ENCODE measurements at places on chromosomes 4 and X.

- no peak for DNase-seq
Observed at GRCh38 chr4:183321516-183321915, 710 bp downstream of the CLDN24 start.

DNA sequence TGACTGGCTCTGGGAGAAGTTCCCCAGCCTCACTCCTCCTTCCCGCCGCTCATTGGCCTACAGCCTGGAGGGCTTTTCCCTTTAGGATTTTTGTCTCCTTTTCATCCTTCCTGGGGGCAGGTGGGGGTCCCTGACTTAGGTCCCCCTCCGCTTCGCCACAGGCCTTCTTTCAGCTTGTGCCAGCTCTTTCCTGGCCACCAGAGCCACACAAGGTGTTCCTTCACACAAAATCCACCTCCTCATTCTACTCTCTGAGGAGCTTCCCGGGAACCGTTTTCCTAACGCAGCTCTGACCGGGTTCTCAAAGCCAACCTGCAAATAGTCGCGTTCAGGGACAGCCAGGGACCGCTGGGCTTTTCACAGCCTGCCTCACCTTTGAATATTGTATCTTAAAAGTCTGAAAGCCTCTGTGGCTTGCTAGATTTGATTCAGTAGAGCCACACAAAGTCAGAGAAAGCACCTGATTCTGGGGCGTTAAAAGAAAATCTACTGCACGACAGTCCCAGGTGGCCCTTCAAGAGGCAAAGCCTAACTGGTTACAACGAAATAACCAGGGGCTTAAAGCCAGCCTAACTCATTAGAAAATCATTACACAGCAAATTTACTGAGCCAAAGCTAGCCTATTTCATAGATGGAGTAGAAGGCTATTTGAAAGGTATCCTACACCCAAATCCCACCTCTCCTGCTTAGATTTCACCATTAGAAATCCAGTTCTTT lies 731 bp upstream of the GPC3 start:
- no peak for DNase-seq

- no peak for DNase-seq
Observed at GRCh38 chrX:104647084-104647483, 81.1 kb downstream of the IL1RAPL2 start.

DNA sequence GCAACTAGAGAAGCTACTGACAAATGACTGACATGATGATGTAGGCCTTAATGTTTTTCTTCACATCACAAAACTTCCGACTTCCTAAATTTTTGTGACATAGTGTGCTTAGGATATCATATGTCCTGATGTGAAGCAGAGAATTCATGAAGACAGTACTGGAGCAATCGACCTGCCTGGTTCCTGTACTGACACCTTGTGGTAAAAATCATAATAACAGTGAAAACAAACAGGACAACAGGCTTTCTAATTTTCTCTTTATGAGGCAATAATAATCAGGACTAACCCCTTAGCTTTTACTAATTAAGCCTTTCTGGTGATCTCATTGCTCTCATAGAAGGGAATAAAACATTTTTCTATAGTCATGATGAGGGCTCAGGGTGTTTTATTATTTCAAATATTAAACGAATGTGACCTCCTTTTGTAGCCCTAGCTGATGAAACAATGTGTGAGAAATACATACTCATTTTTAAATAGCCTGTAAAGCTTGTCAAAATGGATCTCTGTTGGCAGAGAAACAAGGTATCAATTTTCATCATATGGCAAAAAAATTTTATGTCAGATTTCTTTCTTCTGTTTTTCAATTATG lies 158.4 kb downstream of the TENT5D start:
- no peak for DNase-seq

- DNase-seq, result no peak
Observed at GRCh38 chr4:17544205-17544604, 29.2 kb downstream of the CLRN2 start.
